ENCODE measurements at places on chromosomes 5 and 9.

DNA sequence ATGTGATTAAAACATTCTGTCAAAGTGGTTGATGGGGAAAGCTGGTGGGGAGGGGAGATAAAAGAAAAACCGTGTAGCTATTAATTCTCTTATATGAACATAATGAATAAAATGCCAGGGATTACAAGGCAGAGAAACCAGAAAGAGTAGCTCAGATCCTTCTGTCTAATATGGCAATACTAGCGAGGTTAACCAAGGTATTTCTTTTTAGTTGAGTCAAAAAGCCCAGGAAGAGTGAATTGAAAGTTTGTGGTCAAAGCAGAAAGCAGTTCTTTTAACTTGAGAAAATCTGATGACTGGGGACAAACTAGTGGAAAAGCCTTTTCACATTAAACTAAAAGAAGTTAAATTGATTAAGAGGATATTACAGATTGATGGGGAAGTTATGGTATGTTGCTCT, 76.0 kb downstream of the ERBIN start:
- no peak for DNase-seq

DNA sequence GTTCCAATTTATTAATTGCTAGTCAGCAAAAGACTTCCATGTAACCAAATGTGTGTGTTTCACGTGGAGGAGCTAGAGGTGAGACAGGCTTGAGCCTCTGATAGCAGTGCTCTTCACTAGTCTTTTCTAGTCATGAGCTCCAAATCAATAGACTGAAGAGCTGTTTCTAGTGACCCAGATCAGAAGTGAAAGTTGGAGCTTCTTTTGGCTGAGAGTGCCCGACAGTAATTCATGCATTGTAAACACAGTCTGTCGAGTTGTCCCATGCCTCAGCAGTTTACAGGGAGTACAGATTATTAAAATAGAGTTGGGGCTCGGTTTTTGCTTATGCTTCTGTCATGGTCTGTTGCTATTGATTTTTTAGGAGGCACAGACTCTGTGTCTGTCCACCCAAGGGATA, 793.1 kb downstream of the DTWD2 start:
- no peak for DNase-seq

GRCh38 chr9:95742821-95743220, 132.7 kb upstream of the ERCC6L2 start:
- no peak for DNase-seq

DNA sequence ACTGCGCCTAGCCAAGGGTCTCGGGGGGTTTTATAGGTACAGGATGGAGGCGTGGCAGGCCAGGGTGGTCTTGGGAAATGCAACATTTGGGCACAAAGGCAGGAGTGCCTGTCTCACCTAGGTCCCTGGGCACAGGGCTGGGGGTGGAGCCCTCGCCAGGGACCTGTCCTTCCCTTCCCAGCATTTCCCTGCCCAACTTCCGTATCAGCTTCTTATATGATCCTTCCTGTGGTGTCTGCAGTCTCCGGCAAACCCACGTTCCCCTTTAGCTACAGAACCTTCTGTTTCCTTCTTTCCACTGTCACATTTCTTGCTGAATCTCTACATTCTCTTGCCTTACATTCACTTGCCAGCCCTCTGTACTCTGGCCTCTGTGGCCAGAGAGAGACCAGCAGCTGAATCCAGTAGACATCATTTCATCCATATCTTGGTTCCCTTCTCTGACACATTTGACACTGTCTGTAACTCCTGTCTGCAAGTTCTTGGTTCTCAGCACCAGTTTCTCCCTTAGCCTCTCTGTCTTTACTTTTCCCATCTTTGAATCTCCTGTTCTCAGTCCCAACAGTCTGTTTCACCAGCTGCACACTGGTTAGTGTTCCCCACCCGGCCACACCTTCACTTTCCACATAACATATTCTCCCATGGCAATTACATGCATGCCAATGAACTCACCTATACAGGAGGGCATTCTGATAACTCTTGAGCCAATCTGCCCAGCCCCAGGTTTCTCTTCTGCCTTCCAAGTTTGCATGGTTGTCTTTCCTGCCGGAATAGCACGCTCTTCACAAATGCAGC, 134.7 kb upstream of the ZNF608 start:
- DNase-seq = no peak

DNA sequence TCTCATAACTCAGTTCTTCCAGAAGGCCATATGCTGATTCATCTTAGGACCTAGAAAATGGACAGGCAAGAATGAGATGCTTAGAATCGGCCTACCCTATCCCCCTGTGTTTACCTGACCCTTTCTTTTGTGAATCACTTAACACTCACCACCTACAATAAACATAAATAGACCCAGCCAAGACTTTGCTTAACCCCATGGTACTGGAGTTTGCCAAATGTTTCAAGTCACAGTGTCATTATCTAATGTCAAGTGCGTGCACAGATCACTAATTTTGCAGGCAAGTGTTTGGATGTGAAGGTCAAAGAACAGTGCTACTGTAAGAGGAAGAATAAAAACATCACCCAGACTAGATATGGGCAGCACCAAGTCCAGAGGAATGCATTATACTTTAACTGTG, 77.5 kb downstream of the GLIS3 start:
- no peak for DNase-seq

GRCh38 chr9:133843751-133844397, 105.7 kb upstream of the SARDH start:
- DNase-seq = no peak
